ENCODE measurements at places on chromosomes 2 and 18. TPM values are rescaled to one million over a fixed set of nuclear protein-coding genes. Genes with fewer than 3 reads are reported as not detected.

- DNase-seq = no peak
Measured at GRCh38 chr2:898319-898718, 52.3 kb upstream of the SNTG2 start.

DNA sequence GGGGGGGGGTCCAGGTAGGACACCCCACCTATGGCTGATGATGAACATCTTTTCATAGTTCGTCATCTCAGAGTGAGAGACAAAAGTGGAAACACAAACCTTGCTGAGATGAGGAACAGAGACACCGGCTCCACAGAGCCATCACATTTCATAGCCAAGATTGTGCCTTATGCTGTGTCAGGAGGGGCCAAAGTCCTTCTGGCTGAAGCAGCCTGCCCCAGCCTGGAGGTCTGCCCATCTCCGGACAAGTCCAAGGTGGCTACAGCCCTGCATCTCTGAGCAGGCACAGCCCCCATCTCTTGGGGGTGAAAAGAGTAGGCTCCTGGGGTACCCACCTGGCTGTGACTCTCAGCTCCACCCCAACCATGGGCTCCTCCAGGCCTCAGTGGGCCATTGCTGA is 70.3 kb downstream of the ZBTB7C start:
- no peak for DNase-seq

Gene DSG3
- not detected for polyA plus RNA-seq

DNA sequence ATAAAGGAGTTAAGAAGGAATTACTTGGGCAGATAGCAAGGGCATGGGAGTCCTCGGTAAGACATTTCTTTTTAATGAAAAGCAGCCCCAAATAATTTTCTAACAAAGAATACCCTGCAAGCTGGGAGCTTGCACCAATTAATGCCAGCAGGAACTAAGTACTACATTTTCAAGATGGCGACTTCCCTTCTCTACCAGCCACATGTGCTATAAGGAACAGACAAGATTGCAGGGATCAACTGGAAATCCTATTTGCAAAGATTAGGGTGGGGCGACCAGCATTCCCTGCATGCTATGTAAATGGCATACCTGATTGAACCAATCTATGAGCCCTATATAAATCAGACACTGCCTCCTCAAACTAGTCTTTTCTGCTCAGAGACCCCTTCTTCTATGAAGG is 827.5 kb downstream of the ADCYAP1 start:
- DNase-seq = no peak

DNA sequence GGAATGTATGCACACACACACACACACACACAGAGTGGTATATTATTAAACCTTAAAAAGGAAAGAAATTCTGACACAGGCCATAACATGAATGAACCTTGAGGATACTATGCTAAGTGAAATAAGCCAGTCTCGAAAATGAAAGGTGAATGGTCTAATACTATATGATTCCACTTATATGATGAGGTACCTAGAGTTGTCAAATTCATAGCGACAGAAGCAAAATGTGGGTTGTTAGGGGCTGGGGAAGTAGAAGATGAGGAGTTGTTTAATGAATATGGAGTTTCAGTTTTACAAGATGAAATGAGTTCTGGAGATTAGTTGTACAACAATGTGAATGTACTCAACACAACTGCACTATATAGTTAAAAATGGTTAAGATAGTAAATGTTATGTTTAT is 118.1 kb downstream of the ABCA12 start:
- DNase-seq = no peak

DNA sequence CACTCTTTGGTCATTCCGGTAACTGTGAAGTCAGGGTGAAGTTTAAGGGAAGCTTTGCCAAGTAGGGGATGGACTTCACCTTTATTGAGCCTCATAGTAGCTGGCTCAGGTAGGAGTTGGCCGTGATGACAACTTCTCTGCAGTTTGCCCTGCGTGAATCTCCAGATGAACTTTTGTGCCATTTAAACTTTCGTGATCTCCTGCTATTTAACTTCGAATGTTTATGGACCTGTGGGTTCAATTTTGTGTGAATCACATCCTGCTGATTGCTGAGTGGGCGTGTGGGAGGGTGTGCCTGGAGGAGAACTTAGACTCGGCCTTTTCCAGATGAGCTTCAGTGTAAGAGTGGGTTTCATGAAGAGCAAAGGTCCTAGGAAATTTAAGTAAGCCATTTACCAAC is 4.2 kb downstream of the UGT1A1 start:
- no peak for DNase-seq

GRCh38 chr2:3377279-3377611 is 373 bp downstream of the EIPR1 start:
- DNase-seq = no peak

DNA sequence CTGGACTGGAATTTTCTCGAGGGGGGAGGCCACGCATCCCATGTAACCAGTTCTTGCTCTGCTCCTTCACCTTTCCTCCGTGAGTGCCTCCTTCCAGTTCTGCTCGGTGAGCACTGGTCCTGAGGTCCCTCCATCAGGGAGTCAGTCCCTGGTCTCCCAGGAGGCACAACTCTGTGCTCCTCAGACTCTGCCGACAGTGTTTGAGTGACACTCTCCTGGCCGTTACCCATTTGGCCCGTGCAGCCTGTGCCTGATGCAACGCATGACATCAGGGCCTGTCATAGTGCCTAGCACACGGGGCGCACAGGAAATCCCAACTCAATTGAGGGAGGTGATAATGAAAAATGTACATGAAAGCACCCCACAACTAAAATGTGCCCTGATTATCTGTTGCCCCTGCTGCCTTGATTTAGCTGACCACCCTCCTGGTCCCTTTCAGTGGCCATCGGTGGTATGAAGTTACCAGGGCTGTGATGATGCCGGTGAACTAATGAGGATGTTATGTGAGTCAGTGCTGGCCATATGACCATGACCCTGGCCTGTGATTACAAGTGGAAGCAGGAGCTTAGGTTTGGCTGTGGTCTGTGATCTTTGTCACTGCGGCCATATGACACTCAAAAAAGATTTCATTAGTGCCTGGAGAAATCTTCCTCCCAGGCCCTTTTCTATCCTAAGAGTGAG is 144.6 kb downstream of the TDRD15 start:
- DNase-seq = no peak

Gene VIL1
- 18.3 TPM for polyA plus RNA-seq

GRCh38 chr2:240060977-240061591 is 7.8 kb upstream of the OR6B3 start:
- no peak for DNase-seq

Gene TACR1
- polyA plus RNA-seq = 1.7 TPM

Gene ACTR2
- polyA plus RNA-seq = 186 TPM

Gene CD8B2
- 0.20 TPM for polyA plus RNA-seq

DNA sequence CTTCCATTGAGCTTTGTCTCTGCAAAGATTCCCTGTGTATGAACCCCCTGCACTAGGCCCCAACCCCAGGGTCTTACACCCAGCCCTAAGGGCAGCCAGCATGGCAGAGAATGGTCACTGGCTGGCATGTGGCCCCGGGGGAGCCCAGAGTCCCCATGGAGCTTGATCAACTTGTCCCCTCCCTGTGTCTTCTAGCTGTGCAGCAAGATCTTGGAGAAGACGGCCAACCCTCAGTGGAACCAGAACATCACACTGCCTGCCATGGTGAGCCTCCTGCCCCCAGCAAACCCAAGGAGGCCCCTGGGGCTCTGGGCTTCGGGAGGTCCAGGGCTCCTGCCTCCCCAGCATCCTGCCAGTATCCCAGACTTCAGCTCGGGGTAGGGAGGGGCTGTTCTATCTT is 81.5 kb downstream of the DYSF start:
- no peak for DNase-seq

DNA sequence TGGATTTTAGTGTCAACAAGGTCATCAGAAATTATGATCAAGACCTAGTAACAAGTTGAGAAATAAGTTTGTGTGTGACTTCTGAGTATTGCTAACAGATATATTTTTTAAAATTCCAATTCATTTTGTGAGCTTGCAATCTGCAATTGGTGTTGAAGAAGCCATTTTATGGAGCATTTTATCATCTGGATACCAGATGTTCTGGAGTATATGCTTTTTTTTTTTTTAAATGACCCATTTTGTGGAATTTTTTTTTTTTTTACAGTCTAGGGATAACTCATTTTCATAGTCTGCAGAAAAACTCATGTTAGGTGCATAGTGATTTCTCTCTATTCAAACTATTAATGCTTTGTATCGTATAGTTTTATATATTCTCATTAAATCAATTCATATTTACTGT is 12.6 kb downstream of the QPCT start:
- DNase-seq = no peak

- DNase-seq = no peak
Measured at GRCh38 chr18:79826966-79827365, 29.2 kb downstream of the KCNG2 start.

- DNase-seq = no peak
Measured at GRCh38 chr2:1550076-1550475, 136.8 kb downstream of the TPO start.

DNA sequence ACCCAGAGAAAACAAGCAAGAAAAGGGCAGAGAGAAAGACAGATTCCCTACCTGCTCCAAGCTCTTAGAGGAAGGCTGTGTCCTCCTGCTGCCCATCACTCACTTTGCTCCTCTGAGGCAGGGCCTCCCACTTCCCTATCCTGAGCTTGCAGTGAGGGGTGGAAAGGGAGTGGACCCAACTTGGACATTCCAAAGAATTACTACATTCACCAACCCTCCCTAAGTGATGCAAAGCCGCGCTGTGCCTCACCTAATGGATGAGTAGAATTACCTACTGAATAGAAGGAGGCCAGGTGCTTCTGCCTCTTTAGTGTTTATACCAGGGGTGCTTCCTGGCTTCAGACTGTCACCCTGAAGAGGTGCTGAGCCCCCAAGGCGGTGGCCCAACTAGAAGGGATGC is 5.6 kb upstream of the OSR1 start:
- no peak for DNase-seq

DNA sequence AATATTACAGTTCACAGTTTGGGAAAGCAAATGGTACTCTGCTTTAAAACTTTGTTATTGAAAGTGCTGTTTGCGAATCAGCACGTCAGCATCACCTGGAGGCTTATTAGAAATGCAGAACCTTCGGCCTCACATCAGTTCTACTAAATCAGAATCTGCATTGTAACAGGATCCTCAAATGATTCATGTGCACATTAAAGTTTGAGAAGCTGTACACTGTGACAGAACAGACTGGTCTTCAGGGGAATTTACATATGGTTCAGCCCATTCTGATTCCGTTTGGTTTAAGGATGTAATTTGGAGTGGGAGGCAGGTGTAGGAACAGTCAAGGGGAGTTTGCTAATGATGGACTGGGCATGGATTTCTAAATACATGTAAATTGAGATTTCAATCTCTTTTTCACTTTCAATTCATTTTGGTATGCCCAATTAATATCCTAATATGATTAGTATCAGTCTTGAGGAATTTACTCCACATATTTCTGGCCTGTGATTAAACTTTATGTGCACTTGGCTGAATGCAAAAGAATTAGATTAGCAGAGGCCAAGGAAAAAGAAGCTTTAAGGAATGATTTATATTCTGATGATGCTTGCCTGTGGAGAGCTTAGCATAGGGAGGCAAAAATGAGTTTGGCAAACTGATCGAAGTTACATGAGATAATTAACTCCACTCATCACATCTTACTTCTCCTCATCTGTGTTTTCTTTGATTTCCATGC is 248.8 kb downstream of the XIRP2 start:
- no peak for DNase-seq

- no peak for DNase-seq
Measured at GRCh38 chr2:236449167-236449761, 120.4 kb upstream of the ACKR3 start.

GRCh38 chr18:48754993-48755473 is 195.7 kb downstream of the SMAD7 start:
- no peak for DNase-seq

DNA sequence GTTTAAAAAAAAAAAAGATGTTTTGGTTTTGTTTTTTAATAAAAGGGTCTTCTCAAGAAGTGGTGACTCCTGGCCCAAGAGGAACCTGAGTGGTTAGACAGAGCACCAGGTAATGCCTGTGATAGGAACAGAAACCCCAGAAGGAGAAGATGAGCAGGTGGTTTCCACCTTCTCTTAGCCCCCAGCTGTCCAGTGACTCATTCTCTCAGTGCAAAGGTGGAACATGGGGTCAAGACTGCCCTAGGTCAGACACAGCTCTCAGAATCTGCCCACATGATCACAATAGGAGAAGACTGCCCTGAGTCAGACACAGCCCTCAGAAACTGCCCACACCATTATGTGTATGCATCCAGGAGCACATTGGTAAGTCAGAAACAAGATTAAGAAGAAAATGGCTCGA is 61.8 kb downstream of the TBC1D8 start:
- no peak for DNase-seq

Gene MFF
- 133 TPM for polyA plus RNA-seq

- DNase-seq = no peak
Measured at GRCh38 chr18:78793313-78794070, 186.1 kb upstream of the SALL3 start.

GRCh38 chr2:232323328-232323650 is 55.3 kb upstream of the ALPP start:
- no peak for DNase-seq

Gene UGT1A8
- not detected for polyA plus RNA-seq

GRCh38 chr2:208990716-208991115 is 433.1 kb upstream of the MAP2 start:
- no peak for DNase-seq

DNA sequence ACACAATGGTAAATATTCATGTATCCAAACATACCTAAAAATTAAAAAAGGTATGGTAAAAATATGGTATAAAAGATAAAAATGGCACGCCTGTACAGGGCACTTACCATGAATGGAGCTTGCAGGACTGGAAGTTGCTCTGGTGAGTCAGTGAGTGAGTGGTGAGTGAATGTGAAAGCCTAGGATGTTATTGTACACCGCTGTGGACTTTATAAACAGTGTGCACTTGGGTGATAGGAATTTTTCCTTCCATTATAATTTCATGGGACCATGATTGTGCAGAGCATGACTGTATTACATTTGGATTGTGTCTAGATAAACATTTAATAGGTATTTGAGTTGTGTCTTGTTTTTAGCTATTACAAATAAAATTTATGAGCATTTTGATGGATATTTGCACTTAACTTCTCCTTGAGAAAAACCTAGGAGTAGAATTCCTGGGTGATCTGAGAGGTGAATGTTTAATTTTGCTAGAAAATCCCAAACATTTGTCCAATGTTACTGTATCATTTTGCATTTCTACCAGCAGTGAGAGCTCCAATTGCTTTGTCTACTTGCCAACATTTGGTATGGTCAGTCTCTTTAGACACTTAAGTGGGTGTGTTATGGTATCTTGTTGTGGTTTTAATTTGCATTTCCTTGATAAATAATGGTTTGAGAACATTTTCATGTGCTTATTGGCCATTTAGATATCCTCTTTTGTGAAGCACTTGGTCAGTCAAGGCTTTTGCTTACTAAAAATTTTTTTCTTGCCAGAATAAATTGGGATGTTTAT is 81.7 kb downstream of the BCL2L11 start:
- DNase-seq = no peak

Gene ARID5A
- polyA plus RNA-seq = 4.3 TPM

DNA sequence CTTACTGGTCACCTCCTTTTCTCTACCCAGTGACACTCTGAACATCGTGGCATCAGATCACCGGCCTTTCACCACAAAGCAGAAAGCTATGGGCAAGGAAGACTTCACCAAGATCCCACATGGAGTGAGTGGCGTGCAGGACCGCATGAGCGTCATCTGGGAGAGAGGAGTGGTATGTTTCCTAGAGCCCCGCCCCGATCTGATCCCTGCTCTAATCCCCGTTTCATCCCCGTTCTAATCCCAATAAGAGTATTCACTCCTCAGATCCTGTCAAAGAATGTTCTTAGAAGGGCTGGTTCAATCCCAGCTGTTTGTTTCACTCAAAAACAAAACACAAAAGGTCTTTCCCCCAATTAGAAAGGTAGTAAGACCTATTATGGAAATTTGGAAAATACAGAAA is 30.4 kb upstream of the MAPRE3 start:
- no peak for DNase-seq

Gene PJVK
- 23.4 TPM for polyA plus RNA-seq
